GM23248 (cell line): ENCODE measurements at places on chromosomes 1 and 21. TPM values are rescaled to one million over a fixed set of nuclear protein-coding genes. Genes with fewer than 3 reads are reported as not detected.

ARHGEF10L gene
- 16.1 and 19.3 TPM in 2 replicates for total RNA-seq

DNA sequence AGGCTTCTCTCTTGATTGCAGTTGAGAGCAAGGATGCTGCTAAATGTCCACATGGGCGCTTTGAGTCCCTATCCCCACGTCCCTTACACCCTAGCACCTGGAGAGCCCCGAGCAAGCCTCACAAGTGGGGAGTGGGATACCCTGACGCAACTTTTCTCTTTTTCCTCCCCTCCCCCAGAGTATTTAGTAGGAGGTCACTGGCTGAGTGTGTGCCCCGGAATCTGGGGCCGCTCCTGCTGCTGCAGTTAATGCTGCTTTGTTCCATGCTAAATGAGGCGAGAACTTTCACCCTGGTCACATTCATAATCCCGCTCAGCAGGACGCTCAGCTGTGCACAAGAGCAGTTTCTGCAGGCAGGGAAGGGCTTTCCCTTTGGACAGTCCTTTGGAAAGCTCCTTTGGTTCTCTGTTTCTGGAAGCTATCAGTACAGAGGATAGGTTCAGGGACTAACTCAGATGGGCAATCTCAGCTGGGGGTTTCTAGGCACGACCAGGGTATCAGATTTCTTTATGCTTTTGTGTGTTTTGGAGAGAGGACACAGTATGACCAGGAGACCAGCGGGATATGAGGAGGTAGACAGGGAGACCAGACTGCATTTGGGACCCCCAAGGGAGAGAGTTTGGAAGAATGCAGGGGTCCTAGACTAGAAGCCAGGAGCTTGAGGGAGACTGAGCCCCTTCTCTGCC, 75.9 kb downstream of the NOS1AP start:
- no peak for DNase-seq

GRCh38 chr1:101147381-101147780, 89.4 kb upstream of the S1PR1 start:
- DNase-seq = no peak

GRCh38 chr1:202860744-202861419, 28.1 kb downstream of the RABIF start:
- peak; percentile 56 for DNase-seq

GRCh38 chr1:222048094-222048595, 306.3 kb upstream of the DUSP10 start:
- peak; percentile 81 for DNase-seq

CREB3L4 gene
- total RNA-seq = 4.3 and 11.1 TPM in 2 replicates

DNA sequence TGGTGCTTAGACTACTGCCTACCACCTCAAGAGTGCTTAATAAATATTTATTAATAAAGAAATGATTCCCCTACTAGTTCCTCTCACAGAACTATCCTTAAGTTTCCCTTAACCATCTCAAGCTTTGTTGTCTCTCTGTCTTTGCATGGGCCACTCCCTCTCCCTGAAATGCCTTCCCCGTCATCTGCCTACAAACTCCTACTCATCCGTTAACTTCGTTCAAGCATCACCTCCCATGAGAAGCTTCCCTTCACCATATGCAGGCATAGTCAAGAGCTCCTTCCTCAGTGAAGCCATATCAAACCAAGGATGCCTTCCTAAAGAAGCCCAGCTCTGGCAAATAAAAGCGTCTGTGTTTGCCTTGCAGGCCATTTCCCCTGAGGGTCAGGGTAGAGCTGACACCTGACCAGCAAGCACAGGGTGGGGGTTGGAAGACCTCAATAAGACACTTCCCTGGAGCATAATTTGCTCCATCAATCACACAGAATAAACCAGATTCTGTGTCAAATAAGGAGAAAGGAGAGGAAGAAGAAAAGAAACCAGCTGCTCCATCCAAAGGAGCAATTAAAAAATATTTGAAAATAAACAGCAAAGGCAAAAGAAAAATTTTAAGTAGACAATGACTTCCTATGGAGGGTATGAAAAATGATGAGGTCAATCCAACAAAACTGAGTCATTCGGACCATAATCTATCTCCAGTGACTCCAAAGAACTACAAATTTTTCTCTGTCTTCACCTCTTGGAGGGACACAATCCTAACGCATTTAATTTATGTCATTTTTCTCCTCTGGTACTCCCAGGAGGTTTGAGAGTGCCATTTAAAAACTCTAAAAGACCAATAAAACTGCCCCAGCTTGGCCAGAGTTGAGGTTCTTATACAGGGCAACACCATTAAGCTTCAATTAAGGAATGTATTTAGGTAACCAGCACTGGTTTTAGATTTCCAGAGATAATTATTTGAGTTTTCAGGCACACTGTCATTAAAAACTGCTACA, 303.6 kb downstream of the KCNH1 start:
- no peak for DNase-seq
